A549 treated with ZK216348 at 1 μM for 4 hours (cell line): ENCODE measurements at places on chromosomes 1 and 21. TPM values are rescaled to one million over a fixed set of nuclear protein-coding genes. Genes with fewer than 3 reads are reported as not detected.

Gene SAMD11
- total RNA-seq, result 11.9 to 38.0 TPM (median 31.7 TPM) in 5 replicates

Gene FMO4
- 0.19 to 0.86 TPM (median 0.52 TPM) in 5 replicates for total RNA-seq

Gene NECTIN4
- total RNA-seq, result 0.81 to 2.9 TPM (median 2.0 TPM) in 5 replicates

Gene TNFRSF25
- 2.8 to 5.1 TPM (median 3.7 TPM) in 5 replicates for total RNA-seq

Gene DENND2D
- 1.6 to 2.2 TPM (median 1.7 TPM) in 5 replicates for total RNA-seq
